ENCODE measurements at places on chromosomes 12 and 14.

GRCh38 chr14:103316721-103317121 lies 17.3 kb upstream of the EIF5 start:
- no peak for DNase-seq

DNA sequence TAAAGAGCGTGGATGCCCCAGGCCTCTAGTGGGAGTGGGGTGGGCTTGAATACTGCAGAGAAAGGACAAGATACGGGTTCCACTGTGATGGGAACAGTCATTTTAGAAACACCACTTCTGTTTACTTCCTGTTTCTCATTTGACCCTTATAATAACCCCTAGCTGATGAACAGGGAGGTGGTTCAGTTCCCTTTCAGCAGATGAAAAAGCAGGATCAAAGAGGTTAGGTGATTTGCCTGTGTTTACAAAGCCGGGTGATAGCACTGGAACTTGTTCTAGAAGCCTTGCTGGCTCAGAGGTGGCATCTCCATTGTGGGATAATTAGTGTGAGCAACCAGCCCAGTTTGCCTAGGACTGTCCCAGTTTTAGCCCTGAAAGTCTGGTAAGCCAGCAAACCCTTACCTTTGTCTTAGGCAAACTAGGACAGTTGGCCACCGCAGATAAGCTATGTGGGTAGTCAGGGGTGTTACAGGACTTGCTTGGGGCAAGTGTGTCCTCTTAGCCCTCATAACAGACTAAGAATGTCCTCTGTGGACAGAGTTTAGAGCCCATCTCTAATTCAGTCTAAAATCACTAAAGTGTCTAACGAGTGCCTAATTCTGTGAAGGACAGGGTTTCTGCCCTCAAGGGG lies 7.5 kb upstream of the LRP1-AS start:
- no peak for DNase-seq

- DNase-seq, result no peak
These were observed 68.4 kb downstream of the SYT1 start for GRCh38 chr12:78933014-78933413.

DNA sequence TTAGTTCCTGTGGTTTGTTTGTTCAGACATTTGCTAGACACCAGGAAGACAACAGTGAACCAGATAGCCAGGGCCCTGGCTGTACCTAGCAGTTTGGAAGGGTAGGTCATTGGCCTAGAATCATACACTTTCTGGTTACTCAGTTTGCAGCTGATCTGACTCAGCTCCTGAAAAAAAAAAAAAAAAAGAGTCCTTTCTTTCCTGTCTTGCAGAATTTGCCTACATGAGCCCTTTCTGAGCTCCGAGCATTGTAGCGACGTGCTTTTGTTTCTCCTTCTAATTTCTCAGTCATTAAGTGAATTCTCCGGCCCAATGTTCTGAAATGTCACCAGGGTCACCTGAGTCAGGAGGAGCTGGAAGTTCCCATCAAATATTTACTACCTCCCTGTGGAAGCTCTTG lies 2.4 kb downstream of the CABP1 start:
- DNase-seq, result no peak
